ENCODE measurements at places on chromosomes 1 and 21.

DNA sequence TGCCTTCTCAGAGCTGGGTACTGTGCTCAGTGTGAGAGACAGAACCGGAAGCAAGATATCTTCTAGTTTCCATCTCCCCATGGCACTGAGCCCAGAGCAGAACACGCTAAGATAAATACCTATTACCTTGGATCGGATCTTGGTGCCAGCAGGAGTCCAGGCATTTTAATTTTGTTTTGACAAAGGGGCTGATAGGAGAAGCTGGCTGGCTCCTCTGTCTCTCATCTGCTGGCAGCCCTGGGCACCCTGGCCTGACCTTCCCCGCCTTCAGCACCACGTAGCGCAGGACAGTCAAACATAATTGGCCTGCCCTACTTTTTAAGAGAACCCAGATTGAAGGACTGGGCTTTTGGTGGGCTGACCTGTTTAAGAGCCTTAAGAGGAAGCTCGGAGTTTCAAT is 160.7 kb upstream of the KLHDC7A start:
- no peak for DNase-seq

DNA sequence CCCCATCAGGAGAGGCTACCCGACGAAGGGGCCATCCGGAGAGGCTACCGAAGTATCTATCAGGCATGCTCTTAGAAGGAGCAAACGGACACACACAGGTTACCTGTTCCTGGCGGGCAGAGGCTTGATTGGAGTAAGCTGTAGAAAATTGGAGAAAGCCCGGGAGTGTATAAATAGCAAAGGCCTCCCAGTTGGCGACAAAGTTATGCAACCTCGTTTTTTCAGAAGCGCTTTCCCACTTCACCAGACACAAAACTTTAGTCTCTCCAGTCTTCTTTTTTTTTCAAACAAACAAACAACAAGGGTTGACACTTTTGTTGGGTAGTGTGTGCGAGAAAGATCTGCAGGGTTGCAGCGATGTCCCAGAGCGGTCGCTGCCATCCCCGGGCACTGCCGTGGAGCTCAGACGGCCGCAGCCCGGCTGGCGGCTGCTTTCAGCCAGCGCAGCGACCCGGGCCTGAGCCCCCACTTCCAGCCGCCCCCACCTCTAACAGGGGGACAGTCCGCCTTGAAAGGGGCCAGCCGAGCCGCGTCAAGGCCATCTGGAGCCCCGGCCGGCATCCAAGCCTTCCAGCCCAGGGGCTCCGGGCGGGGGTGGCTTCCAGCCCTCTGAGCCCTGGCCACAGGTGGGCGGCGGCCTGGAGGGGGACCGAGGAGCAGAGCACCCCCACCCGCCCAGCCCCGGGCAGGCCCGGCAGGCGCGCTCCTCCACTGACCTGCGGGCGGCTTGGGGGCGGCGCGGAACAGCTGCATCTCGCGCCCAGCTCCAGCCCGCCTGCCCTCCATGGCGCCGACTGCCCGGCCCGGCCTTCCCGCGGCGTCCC is 616 bp downstream of the MCOLN3 start:
- no peak for DNase-seq

DNA sequence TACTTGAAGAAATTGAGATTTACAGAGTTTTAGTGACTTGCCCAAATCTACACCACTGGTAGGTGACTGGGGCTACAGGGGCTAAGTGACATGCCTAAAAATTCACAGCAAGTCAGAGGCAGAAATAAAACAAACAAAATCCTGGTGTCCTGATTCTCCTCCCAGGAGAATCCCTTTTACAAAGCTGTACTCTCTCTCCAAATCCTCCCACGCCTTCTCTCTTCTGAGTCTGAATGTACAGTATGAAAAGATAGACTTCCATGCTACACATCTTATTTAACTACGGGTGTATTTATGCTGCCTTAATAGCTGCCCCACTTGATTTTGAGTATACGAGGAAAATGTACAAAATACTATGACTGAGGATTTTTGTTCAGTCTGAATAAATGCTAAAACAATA is 65.4 kb downstream of the SGIP1 start:
- no peak for DNase-seq

- no peak for DNase-seq
Measured at GRCh38 chr1:239886266-239886665, 205.4 kb upstream of the FMN2 start.

GRCh38 chr21:34916446-34916845 is 132.7 kb downstream of the RUNX1 start:
- no peak for DNase-seq

GRCh38 chr1:21612057-21612456 is 57.1 kb downstream of the RAP1GAP start:
- no peak for DNase-seq

- DNase-seq: no peak
Measured at GRCh38 chr1:45037456-45037855, 25.4 kb downstream of the UROD start.

DNA sequence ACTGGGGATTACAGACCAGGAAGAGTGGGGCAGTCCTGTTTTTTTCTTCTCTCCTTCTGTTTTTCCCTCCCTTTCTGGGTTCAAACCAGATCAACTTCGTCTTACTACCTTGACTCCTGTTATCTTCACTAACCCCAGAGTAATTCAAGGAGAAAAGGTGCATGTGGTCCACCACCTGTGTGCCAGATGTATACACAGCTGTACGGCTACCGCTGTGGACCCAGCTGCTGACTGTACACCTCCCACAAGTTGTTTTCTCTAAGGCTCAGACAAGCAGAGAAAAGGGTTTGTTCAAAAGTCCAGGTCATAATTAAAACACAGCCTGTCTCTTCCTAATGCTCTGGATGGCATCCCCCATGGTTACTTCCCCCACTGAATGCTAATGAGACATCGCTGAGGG is 102.1 kb downstream of the LMX1A start:
- no peak for DNase-seq

DNA sequence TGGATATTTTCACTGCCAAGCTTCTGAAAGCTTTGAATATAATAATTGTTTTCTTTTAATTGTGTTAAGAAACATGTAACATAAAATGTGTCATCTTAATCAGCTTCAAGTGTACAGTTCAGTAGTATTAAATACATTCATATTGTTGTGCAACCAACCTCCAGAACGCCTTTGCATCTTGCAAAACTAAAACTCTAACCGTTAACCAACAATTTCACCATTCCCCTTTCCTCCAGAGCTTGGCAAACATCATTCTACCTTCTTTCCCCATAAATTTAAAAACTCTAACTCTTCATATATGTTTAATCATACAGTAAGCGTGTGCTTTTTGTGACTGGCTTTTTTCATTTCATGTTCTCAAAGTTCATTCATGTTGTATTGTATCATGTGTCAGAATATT is 2.1 kb downstream of the MNDA start:
- DNase-seq: no peak

DNA sequence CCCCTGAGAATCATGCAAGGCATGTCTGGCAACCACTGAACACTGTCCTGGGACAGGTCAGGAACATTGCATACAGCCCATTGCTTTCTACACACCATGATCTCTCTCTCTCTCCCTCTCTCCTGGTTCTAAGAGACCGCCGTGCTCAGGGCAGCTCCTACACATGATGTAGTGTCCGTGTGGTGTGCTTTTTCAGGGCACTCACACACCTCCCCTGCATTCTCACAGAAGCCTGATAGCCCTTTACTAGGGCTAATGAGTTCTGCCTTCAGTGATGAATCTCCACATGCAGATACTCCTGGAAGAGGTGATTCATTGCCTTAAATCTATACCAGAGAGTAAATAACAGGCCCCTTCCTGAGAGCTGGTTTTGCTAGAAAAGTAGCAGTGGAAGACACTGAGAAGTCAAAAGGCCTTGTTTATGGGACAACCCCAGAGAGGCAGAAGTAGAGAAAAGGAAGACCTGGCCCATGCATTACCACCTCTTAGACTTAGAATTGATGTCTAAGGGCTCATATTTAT is 7.2 kb upstream of the OLFML2B start:
- no peak for DNase-seq

DNA sequence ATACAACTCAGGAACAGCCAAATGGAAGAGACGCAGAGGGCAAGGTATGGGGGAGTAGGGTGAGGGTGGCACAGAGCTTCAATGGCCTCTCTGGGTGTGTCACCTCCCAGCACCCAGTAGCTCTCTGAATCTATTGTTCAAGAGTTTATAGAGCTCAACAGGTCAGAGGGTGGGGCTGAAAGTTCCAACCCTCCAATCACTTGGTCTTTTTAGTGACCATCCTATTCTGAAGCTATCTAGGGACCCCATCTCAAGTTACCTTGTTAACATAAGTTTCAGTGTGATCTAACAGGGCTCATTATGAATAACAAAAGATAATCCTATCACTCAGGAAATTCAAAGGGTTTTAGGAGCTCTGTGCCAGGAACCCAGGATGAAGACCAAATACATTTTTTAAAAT is 31.2 kb upstream of the ZNF697 start:
- DNase-seq: no peak

- no peak for DNase-seq
Measured at GRCh38 chr1:58390091-58390490, 156.4 kb downstream of the OMA1 start.

GRCh38 chr1:82329226-82329625 is 528.5 kb downstream of the ADGRL2 start:
- no peak for DNase-seq

- DNase-seq: no peak
Measured at GRCh38 chr21:16865632-16866031, 647.2 kb upstream of the CXADR start.

GRCh38 chr1:24468685-24469316 is 33.8 kb upstream of the RCAN3 start:
- no peak for DNase-seq

GRCh38 chr1:160227034-160227433 is 21.9 kb downstream of the PEA15 start:
- no peak for DNase-seq

GRCh38 chr1:211501711-211502400 is 9.9 kb upstream of the RD3 start:
- no peak for DNase-seq

GRCh38 chr1:201655243-201655642 is 116.3 kb downstream of the NAV1 start:
- no peak for DNase-seq

DNA sequence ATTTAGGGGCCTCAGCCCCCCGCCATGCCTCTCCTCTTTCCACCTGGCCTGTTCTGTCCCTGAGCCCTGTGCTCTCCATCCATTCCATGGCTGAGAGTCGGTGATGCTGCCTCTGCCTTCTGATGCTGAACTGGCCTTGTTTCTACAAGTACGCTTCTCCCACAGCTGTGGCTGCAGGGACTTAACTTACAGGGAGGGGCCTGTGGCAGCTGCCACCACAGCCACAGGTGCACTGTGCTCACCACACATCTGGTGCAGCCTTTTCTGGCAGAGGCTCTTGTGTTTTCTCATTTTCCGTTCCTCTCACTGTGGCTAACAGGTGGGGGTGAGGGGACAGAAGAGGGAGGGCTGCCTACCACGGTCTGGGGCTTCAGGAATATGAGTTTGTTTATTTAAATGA is 4.2 kb downstream of the FMO1 start:
- no peak for DNase-seq

DNA sequence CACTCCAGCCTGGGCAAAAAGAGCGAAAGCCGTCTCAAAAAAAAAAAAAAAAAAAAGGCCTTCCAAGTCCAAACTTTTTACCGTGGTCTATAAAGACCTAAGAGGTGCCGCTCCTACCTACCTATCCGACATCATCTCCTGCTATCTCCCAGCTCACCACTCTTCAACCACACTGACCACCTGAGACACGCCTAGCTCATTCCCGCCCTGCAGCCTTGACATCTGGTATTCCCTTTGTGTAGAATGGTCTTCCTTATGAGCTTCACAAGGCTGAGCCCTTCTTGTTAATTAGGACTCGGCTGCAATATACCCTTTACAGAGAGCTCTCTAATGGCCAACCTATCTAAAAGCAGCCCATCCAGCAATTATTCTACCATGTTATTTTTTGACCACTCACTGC is 680 bp downstream of the MAGOH start:
- DNase-seq: no peak

DNA sequence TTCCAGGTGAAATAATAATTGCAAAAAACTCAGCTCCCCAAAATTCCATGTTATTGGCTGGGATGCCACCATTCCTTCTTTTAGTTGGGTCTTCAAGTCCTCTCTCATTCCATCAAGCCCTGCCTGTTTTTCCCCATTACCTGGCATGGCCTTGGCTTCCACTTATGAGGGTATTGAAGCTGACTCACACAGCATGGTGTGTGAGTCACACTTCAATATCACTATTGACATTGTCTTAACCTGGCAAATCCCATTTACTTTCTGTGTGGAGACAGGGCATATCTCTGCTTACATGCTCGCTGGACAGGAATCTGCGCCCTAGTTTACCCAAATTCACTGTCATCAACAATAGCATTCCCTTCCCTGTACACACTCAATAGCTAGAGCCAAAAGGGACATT is 1806.8 kb downstream of the BRINP3 start:
- no peak for DNase-seq

DNA sequence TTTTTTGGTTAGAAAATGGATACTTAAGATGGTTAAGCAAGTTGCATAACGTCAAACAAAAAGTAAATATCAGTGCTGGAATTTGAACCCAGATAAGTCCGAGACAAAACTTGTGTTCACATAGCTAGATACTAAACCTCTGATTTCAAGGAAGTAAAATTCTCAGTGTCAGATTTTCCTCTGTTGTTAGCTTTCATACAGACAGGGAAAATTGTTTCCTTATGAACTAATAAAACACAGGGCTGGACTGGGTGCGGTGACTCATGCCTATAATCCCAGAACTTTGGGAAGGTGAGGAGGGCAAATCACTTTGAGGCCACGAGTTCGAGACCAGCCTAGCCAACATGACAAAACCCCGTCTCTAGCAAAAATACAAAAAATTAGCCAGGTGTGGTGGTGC is 51.3 kb downstream of the PCNX2 start:
- no peak for DNase-seq

DNA sequence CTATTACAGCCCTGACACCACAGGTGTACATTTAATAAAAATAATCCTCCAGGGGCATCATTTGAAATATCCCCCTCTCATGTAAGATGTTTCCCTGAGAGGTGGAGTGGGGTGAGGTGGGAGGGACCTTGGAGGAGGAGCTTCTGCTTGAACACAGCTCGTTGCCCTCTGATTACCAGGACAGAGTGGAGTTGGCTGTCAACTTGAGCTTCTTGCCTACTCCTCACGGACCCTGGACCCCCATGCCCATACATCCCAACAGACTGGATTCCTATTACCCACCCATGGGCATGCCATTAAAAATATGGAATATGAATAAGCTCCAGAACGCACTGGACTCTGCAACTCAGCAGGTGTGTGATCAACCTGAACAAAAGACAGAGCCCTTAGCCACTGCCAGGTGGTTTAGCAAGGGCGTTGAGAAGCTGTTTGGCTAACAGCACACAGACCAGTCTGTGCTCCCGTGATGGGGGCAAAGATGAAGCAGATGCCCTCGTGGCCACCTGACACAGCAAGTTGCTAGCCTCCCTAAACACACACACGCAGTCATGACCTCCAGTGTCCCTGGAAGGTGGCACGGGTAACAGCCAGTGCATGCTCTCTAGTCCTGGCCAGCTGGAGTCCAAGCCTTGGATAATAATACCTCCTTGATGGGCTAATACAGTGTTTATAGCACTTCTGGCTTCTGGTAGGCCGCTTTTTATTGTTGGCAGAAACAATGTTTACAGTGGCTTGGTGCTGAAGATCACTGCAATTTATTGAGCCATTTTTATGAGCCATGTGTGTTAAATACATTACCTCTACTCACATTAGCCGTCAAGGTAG is 155.0 kb downstream of the TOMM20 start:
- DNase-seq: no peak

- no peak for DNase-seq
Measured at GRCh38 chr1:179817056-179817455, 60.5 kb downstream of the TOR1AIP2 start.

- no peak for DNase-seq
Measured at GRCh38 chr1:31593136-31593665, 16.9 kb downstream of the TINAGL1 start.
